Activated CD4-positive, alpha-beta T cell treated with anti-CD3 and anti-CD28 coated beads, Interleukin-2, amount 50 U/mL, for 48 hours (primary cell): ENCODE measurements at places on chromosomes 7 and 10.
A peak's percentile ranks its signal among the peaks of the same experiment; 100 is the strongest.

DNA sequence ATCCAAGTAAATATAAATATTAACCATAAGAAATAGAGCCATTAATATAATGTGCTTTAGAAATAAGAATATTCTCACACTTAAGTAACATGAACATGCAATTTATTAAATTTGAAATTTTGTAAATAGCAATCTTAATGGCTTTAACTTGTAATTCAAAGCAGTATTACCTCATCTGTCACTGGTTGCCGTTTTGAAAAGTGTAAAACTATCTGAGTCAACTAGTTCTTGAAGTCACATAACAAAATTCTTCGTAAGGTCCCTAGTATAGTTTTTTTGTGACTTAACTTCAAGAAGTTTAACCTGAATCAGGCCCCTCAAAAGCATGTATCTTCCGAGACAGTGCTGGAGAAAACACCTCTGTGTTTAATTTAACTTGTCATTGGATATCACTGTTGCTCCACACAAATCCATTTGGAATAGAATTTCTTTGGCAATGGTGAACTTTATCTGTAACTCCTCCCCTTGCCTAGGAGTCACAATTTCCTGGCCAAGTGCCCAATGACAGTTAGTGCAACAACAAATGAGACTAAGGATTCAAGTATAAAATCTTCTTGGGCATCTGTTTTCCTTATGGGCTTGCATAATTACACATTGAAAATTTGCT is 47.1 kb downstream of the NT5C2 start:
- no peak for DNase-seq

GRCh38 chr10:98267894-98268693 is at the start of gene LOXL4:
LOXL4 (minus strand) TSS chr10:98268194; CDS start chr10:98263019, 5,175 bp downstream.
- DNase-seq, result no peak

DNA sequence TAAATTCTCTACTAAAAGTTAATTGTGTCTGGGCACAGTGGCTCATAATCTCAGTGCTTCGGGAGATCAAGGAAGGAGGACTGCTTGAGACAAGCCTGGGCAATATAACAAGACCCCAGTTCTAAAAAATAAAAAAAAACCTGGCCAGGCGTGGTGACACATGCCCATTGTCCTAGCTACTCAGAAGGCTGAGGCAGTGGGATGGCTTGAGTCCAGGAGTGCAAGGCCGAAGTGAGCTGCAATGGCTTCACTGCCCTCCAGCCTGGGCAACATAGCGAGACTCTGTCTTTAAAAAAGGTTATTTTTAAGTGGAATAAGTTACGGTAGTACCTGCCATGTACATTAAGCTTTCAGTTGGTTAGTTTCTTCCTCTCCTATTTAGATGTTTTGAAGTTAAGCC is 28.9 kb downstream of the CDK14 start:
- DNase-seq, result no peak

- no peak for DNase-seq
Observed at GRCh38 chr10:21399392-21400035, 126.0 kb downstream of the SKIDA1 start.

- no peak for DNase-seq
Observed at GRCh38 chr7:30313348-30313747, 29.0 kb downstream of the ZNRF2 start.

DNA sequence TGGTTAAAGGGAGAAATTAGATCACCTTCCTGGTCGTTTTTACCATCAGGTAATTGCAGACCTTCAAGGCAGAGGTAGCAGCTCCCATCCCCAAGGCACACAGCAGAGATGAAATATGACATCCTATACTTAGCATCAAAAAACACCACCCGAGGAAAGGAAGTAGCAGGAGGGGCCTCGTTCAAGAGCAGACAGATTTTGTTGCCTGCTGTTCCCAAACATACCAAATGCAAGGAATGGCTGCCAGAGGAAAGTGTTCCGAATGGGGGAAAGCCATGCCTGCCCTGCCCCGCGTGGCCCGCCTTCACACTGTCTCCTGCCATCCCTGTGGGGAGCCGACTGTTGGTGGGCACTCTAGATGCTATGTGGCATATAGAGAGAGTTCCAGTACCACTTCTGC is 18.0 kb downstream of the FKBP6 start:
- DNase-seq, result no peak

DNA sequence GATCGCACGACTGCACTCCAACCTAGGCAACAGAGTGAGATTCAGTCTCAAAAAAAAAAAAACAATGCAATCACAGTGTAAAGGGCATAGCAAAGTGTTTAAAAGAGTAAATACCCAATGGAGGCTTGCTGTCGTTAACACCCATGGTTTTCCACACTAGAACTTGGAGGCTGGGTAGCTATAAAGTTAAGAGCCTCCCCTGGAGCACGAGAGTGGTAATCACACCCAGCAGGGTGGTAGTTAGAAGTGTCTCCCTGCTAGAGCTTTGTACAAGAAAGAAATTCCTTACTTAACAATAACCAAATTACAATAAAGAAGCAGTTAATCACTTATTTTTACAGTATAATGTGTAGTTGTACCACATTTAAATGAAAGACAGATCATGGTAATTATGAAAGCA is 1078.9 kb downstream of the NRG3 start:
- DNase-seq, result no peak

- DNase-seq, result peak; percentile 45
Observed at GRCh38 chr7:7181519-7182155, 707 bp upstream of the C1GALT1 start.
